ENCODE measurements at places on chromosomes 2 and 18. TPM values are rescaled to one million over a fixed set of nuclear protein-coding genes. Genes with fewer than 3 reads are reported as not detected.

Gene DPY30
- total RNA-seq, result 37.1 TPM

Gene CERKL
- total RNA-seq, result 2.6 TPM

Gene CROCC2
- 2.6 TPM for total RNA-seq

Gene LRRTM1
- 10.4 TPM for total RNA-seq

Gene SPP2
- not detected for total RNA-seq

GRCh38 chr18:45156946-45157345 lies 458.3 kb upstream of the SLC14A2 start:
- no peak for DNase-seq

Gene EVX2
- not detected for total RNA-seq

GRCh38 chr2:206480161-206480560 lies 36.8 kb downstream of the ADAM23 start:
- DNase-seq, result no peak

GRCh38 chr2:161078211-161078539 lies 82.1 kb upstream of the TANK start:
- no peak for DNase-seq

DNA sequence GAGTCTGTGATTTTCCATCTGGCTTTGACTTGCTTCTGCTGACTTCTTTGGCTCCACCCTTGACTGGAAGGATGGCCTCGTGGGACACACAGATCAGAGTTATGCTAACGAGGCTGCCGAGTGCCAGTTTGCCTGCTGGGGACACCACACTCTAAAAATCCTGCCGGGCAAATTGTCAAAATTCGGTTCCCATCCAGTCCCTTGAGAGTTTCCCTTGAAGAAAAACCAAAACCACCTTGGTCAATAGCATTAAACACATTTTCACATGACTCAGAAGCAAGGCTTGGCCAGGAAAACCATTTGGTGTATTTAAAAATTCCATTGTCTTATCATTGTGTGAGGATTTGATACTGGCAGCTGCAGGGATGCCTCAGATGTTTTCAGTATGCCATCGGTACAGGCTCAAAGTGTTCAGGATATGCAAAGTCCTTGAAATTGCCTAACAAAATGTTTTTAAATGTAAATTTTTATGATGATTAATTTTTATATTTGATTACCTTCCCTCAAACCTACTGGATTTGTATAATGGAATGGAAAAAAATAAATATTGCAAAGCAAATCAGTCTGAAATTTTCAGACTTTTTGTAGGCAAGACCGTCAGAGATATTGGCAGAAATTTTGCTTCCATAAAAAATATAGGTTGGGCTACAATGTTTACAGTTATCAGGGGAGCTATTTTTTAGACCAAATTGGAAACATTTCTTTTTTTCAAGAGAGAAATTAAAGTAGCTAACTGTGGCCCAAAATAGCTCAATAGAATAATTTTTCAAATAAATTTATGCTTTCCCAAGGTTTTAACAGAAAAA lies 41.6 kb downstream of the KCNE4 start:
- peak; percentile 28 for DNase-seq

Gene FEV
- total RNA-seq, result not detected

Gene ANKRD30BL
- 11.2 TPM for total RNA-seq

GRCh38 chr2:1972422-1972821 lies 228.1 kb upstream of the PXDN start:
- no peak for DNase-seq

DNA sequence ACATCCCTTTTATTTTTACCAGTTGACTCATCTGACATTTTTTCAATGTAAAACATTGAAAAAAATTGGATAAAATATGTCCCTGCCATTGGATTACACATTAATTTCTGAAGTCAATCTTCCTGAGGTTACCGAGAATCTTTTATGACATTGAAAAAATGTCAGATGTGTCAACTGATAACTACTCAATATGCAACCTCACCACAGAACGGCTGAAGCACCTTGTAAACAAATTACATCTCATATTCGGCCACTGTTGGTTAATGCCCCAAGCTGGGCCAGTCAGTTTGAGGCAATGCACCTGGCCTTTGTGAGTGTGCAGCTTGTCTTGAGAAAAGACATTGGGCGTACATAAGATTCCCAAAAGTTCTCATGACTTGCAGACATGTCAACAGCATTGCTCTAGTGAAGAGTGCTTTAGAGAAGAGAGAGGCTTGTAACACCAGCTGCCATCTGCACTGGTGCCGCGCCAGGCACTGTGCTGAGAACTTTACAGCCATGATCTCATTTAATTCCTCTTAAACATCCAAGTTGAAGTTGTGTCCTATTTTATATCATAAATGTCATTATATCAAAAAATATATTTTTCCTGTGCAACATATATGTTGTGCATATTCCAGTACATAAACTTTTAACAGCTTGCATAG lies 112.7 kb upstream of the SLC35G4 start:
- DNase-seq, result no peak

GRCh38 chr2:7847321-7847720 lies 834.5 kb upstream of the ID2 start:
- DNase-seq, result no peak

Gene USP14
- 86.1 TPM for total RNA-seq

- no peak for DNase-seq
Measured at GRCh38 chr18:54813977-54814565, 14.2 kb upstream of the RAB27B start.

Gene CSRNP3
- 5.9 TPM for total RNA-seq

DNA sequence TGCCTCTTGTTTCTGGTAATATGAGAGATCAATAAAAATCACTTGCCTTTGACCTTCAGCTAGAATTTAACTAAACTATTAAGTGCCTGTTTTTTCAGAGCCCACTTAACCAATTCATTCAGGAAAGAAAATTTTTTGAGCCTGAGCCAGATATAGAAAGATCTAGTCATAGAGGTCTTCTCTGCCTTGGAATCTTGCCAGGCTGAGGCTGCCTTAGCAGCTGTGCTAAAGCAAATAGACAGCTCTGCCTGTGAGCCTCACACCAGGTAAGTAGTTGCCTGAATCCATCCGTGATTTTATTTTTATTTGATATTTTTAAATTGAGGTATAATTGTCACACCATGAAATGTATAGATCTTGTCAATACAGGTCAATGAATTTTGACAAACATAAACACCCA lies 27.4 kb downstream of the EVX2 start:
- no peak for DNase-seq

Gene AKAIN1
- total RNA-seq, result not detected

Gene TTC32
- 22.6 TPM for total RNA-seq

DNA sequence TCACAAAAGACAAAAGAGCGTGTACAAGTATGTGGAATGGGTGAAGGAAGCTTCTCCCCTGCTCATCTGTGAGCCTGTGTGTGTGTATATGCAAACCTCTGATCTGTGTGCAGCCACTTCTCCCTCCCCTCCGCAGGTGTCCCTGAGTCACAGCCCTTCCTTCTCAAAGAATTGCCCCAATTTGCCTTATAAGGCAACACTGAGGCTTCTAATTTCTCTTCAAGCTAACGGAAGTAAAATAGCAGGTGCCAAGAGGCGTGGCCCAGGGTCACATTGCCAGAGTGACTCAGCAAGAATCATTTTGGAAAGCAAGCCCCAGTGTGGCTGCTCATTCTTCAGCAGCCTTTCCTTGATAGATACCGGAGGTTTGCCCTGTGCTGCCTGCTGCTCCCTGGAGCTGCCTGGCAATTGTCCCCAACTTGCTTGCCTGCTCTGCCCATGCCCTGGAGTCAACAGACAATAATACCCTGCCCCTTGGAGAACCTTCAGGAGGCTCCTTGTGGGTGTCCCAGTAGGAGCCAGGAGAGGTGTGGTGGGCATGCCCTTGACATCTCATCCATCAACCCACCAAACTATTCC lies 37.3 kb upstream of the BMP10 start:
- peak; percentile 71 for DNase-seq

- DNase-seq, result no peak
Measured at GRCh38 chr2:102258386-102259074, 52.8 kb upstream of the IL1RL1 start.

Gene RHOB
- total RNA-seq, result 320 TPM

GRCh38 chr18:62720766-62721613 lies 5.6 kb downstream of the PHLPP1 start:
- DNase-seq, result no peak

Gene NTSR2
- not detected for total RNA-seq

DNA sequence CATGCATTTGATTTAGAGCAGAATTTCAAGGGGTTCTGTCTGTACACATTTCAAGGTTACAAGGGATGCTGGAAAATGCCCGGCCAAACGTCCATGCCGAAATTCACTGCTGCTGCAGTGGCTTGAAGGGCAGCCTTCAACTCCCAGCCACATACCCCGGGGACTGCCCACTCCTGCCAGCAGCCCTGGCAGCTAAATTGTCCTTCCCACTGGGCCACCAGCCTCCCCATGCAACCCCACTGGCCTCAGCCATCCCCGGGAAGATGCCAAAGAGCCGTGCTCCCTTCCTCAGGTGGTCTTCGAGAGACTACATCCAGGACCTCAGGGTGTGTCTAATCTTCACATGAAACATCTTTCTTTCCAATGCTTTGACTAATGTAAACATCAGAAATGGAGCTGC lies 478.7 kb upstream of the MYT1L start:
- no peak for DNase-seq

GRCh38 chr2:113851640-113852039 lies 38.2 kb upstream of the ACTR3 start:
- no peak for DNase-seq

GRCh38 chr18:11977153-11977466 lies 4.2 kb upstream of the IMPA2 start:
- no peak for DNase-seq

DNA sequence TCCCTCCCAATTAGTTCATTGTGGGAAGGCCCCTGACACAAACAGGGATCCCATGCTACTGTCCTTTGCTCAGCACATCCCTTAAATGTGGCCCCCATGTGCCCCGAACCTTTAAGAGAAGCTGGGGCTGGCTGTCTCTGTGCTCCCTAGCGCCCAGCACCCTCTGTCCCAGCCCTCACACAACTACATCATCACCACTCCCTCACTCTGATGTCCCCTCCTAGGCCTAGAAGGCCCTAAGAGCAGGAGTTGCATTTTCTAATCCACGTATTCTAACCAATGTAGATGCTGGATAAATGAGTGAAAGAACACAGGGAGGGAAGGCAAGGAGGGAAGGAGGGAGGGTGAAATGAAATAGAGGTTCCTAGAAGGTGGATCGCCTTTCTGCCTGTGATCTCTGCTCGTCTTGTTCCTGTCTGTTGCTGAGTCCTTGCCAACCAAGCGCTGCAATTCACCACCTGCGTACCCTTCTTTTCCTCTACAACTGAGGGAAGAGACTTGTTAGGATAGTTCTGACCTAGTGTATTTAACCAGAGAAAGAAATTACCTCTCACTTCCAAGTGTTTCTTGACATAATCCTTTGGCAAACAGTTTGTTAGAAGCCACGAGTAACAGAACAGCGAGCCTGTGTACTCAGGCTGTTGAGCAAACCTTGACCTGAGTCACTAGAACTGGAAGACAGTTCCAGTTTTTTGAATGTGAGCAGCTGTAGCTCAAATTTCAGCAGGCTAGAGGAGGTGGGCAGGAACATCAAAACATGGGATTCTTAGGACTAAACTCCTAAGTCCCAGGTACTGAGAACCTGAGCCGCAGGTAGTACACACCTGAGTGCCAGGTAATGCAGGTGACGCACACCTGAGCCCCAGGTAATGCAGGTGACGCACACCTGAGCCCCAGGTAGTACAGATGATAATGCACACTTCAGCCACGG lies 181.5 kb upstream of the ID2 start:
- DNase-seq, result no peak

GRCh38 chr2:54081574-54081973 lies 33.8 kb upstream of the ACYP2 start:
- DNase-seq, result no peak

Gene CLHC1
- 0.51 TPM for total RNA-seq

DNA sequence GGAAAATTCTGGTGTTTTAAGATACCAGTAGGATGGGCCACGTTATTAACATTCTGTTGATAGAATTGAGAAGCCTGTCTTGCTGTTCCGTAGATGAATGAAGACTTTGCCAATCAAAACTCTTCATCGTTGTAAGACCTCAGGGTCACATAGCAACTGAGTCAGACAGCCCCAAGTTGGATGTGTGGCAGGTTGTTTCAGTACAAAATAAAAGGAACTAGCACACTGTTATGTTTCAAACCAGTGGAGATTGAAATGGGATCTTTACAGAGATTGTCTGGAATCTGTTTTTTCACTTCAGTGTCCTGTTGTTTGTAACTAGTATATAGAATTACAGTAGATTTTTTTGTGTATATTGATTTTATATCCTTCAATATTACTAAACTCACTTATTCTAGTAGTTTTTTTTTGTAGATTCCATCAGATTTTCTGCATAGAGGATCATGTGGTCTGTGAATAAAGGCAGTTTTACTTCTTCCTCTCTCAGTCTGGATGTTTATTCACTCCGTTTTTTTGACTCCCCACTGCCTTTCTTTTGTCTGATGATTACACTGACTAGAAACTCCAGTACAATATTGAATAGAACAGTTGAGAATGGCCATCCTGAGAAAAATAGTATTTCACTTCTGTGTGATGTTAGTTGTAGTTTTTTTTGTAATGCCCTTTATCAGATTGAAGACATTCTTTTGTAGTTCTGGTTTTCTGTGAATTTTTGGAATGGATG lies 22.7 kb downstream of the EPC2 start:
- DNase-seq, result no peak

All from uterus (tissue), 4 donors.